ENCODE measurements at places on chromosomes 5 and 9.

DNA sequence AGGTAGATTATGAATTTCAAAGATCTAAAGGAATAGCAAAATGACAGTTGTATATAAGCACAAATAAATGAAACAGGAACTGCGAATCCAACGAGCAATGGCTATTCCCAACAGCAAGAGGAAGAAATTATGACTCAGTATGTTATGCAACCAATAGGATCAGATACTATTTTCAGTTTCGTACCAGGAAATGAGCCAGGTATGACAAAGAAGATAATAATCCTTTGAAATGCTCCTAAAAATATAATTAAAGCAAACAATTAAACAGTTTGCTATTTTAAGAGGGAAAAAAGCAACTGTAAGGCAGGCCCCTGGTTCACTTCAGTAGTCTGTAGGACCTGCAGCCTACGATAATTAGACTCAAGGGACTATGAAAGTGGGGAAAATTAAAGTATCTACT, 58.9 kb downstream of the AUH start:
- DNase-seq = no peak

- no peak for DNase-seq
Observed at GRCh38 chr5:67992923-67993322, 222.6 kb upstream of the PIK3R1 start.

DNA sequence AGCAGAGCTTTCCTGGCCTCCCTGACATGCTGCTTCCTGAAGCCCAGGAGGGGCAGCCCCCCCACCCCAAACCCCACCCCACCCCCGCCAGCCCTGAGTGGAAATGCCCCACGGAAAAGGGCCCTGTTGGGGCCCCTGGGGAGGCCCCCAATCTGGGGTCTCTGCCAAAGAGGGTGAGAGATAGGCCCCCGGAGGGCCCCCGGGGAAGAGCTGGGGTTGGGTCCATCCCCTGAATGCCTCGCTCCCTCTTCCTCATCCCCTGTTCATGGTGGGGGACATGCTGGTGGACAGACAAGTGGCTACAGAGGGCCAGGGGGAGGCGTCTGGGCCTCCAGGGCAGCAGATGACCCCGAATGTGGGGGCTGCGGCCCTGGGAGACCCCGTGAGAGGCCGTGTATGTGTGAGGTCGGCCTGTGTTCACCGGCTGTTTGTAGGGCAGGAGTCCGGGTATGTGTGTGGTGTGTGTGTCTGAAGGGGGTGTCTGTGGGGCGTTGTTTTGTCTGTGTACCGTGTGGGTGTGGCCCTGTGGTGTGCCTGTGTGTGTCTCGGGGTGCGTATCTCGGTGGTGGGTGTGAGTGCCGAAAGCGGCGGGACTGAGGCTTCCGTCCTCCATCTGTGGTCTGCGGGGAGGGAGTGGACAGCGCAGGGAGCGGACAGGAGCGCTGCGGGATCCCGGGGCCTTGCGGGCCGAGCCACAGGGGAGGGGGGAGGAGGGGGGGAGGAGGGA, 11.3 kb downstream of the C9orf50 start:
- DNase-seq = no peak

DNA sequence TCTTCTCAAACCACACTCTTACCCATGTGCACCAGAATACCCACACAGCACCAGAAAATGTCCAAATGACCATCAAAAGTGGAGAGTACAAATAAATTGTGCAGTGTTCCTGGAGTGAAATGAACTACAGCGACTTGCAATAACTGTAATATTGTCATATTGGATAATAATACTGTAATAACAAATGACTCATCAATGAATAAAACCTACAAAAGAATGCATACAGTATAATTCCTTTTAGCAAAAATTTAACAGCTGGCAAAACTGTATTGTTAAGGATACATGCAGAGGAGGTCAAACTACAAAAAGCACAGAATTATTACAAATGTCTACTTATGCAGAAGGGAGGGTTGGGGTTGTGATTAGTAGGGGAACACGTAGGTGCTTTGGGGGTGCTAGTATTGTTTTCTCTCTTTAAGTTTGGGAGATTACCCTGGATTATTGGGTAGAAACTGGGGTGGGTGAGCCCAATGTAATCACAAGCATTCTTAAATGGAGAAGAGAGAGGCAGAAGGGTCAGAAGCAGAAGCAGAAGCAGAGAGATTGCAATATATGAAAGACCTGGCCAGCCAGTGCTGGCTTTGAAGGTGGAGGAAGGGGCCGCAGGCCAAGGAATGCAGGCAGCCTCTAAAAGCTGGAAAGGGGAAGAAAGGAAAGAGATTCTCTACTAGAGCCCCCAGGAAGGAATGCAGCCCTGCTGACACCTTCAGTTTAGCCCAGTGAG, 21.8 kb downstream of the IRF1 start:
- DNase-seq = no peak

- no peak for DNase-seq
Observed at GRCh38 chr5:91366551-91366950, 16.6 kb downstream of the ARRDC3 start.

GRCh38 chr5:147046281-147046680, 167.7 kb upstream of the PPP2R2B start:
- no peak for DNase-seq

DNA sequence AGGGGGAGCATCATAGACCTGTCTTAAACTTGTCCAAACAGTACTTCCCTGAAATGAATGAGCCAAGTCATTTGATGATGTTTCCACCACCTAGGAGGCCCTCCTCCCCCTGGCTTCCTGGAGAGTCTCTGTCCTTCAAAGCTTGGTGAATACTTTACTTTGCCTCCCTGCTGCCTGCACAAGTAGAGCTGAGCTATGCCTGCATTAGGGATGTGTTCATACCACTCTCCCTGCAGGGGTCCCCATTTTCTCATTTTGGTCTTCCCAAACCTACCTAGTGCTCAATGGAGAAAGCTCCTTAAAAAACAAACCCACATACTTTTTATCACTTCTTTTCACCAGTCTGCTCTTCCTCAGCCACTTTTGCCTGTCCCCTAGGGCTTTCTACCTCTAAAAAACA, 7.7 kb downstream of the CCNI2 start:
- no peak for DNase-seq

DNA sequence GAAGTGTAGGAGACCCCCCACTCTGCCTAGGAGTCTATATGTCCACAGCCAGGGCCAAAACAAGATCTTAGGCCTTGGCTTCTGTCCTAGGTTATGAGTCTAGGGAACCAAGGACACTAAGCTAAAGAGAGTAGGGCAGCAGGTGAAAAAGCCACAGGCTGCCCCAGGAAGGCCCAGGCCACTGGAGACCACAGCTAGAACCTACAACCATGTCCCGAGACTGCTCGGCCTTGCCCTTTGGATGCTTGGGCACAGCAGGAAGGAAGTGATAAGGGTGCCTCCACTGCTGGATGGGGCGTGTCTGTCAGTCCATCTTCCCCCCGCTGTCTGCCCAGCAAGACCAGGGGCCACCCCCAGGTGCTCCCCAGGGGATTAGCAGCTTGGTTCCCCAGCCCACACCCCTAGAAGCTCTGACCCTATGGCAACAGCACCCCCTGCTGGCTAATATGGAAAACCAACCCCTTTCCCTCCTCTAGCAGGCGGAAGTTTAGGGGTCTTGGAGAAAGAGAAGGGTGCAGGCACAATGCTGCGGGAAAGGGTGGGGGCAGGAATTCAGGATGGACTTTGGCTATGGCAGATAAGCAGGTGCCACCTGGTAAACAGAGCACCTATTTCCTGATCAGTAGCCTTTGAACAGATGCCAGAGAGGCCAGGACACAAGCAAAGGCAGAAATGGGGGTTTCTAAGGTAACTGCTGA, 10.5 kb upstream of the IRF1 start:
- DNase-seq = peak; percentile 54

GRCh38 chr9:134770972-134771971, 109.3 kb upstream of the FCN2 start:
- no peak for DNase-seq

DNA sequence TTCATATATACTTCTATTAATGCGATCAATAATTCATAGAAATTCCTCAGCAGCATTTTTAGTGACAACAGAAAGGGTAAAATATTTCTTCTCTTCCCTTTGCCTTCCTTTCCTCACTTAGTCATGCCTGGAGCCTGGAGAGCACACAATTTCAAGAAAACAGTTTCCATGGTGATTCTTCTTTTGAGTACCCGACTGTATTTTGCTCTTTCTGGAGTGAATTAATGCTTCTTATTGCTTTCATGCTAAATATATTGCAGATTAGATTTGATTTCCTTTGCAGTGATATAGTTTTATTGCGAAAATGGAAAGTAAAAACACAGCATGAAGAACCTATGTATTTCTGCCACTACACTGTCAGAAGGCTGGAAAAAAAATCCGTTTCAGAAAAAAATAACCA, 153.5 kb downstream of the PPP2R2B start:
- DNase-seq = no peak

DNA sequence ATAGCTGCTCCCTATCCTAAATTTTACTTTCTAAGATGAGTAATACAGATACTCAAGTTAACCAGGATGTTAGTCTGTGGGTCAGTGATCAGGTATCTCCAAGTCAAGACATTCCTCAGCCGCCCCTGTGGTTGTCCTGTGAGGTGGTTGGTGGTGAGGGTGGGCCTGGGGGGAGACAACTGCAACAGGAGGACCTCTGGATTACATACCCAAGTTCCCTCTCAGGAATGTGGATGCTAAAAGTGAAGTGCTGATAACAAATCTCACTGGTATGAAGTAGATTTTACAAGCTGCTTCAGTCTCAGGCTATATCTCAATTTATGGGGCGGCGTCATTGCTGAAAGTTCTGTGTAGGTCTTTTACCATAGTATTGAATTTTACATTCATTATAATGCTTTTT, 38.3 kb downstream of the SLC1A3 start:
- DNase-seq = no peak
